ENCODE measurements at places on chromosomes 13 and 19. TPM values are rescaled to one million over a fixed set of nuclear protein-coding genes. Genes with fewer than 3 reads are reported as not detected.

The TICAM1 gene
- 4.8 TPM for total RNA-seq

The LGALS14 gene
- not detected for total RNA-seq

The FCGBP gene
- 0.19 TPM for total RNA-seq

The KLK13 gene
- total RNA-seq, result not detected

The PLD3 gene
- 127 TPM for total RNA-seq

The PRR20D gene
- total RNA-seq, result not detected

The ZNF835 gene
- total RNA-seq, result 0.98 TPM

The ARHGEF7 gene
- total RNA-seq, result 32.9 TPM

The FFAR1 gene
- 0.16 TPM for total RNA-seq

The EXOSC5 gene
- total RNA-seq, result 91.0 TPM

The CACNG8 gene
- 2.3 TPM for total RNA-seq

The SIAH3 gene
- not detected for total RNA-seq

The ADGRE1 gene
- total RNA-seq, result 4.9 TPM

The ZNF582 gene
- total RNA-seq, result 1.7 TPM

The MPND gene
- total RNA-seq, result 5.1 TPM

The ZNF304 gene
- total RNA-seq, result 4.3 TPM

The CLEC17A gene
- 0.21 TPM for total RNA-seq

The ASF1B gene
- 40.6 TPM for total RNA-seq

The KDELR1 gene
- 57.4 TPM for total RNA-seq

The SIGLEC12 gene
- not detected for total RNA-seq

The PRX gene
- 1.2 TPM for total RNA-seq

The CEACAM7 gene
- total RNA-seq, result not detected

The CEBPA gene
- 1.1 TPM for total RNA-seq

The AMER2 gene
- not detected for total RNA-seq

The SLAIN1 gene
- total RNA-seq, result 5.5 TPM

The DAND5 gene
- total RNA-seq, result not detected

The OVOL3 gene
- not detected for total RNA-seq

The TEX101 gene
- not detected for total RNA-seq

The PRODH2 gene
- total RNA-seq, result not detected

The ZNF345 gene
- 2.7 TPM for total RNA-seq

The KCNN4 gene
- 157 TPM for total RNA-seq

The MEDAG gene
- not detected for total RNA-seq

The CXCL17 gene
- not detected for total RNA-seq

The NDUFA11 gene
- total RNA-seq, result 279 TPM

The ZNF160 gene
- 18.1 TPM for total RNA-seq

The BRSK1 gene
- 24.6 TPM for total RNA-seq

The SERPINE3 gene
- not detected for total RNA-seq

The TUBA3C gene
- not detected for total RNA-seq

The URAD gene
- total RNA-seq, result not detected

The COL5A3 gene
- total RNA-seq, result 2.6 TPM

The LRG1 gene
- total RNA-seq, result not detected

The FUT6 gene
- not detected for total RNA-seq
